ENCODE measurements at places on chromosomes 7 and 10.
A peak's percentile ranks its signal among the peaks of the same experiment; 100 is the strongest.

GRCh38 chr7:80804589-80804988 is 114.3 kb downstream of the SEMA3C start:
- DNase-seq, result no peak

DNA sequence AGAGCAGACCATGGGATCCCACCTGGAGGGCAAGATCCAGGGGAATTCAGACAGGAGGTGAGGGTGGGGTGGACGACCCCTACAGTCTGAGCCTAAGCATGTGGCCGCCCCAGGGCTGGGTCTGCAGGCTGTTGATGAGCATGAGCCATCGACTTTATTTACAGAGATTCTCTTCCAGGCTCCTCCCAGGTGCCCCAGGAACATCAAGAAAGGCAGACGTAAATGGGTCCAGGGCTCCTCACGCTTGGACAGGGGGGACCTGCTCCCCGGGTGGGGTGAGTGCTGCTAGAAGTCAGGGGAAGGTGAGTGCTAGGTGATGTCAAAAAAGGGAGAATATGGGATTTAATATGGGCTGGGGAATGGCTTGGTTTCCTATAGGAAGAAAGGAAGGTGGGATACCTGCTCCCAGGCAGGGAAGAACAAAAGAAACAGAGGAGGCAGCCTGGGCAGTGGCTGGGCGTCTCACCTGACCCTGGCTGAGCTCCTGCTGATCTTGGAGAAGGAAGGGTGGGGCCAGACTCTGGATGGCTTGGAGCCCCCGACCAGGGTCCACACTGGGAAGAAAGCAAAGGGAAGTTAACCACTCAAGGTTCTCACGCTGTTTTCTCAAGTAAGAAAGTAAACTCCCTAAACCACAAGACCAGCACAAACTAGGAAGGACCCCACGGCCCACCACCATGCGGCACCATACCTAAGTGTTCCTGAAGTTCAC is 162.1 kb upstream of the SHH start:
- DNase-seq, result no peak

DNA sequence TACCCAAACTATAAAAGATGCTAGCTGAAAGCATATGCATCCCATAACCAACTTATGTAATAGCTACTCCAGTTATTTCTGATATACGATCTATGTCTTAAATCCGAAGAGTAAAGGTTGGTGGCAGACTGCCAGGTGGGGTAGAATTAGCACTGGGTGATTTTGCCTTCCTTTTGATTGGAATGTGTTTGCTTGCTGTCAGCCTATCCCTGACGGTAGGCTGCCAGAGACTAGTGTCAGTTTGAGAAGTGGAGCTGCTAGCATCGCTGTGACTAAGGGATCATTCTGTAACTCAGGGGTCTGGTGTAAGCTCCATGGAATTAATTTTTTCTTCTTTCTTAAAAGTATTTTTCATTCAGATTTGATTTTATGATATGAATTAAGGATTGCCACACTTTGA is 9.5 kb upstream of the SEM1 start:
- no peak for DNase-seq

- no peak for DNase-seq
Observed at GRCh38 chr7:92963566-92963965, 127.2 kb upstream of the CDK6 start.

DNA sequence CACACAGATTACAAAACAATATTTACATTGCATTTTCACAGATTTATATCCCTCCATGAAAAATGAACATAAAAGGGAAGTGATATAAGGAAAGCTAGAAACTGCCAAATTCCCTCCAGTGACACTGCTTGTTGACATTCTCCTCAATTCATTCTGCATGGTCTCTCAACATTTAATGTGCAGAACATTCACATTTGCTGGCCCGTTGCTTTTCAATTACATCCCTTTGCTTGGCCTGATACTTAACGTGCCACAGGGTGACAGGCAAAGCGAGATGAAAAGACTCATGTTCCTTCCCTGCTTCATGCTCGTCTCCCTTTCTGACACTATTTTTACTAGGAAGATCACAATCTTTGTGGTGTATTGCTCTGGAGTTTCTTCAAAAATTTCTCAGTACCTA is 1019.7 kb upstream of the LRRN3 start:
- no peak for DNase-seq

GRCh38 chr7:131004371-131004770 is 270.4 kb upstream of the KLF14 start:
- no peak for DNase-seq

- no peak for DNase-seq
Observed at GRCh38 chr7:18874880-18875279, 242.6 kb downstream of the TWIST1 start.

GRCh38 chr10:101625821-101626412 is 37.8 kb downstream of the DPCD start:
- no peak for DNase-seq

- DNase-seq, result no peak
Observed at GRCh38 chr10:115022733-115023132, 70.4 kb upstream of the ATRNL1 start.

DNA sequence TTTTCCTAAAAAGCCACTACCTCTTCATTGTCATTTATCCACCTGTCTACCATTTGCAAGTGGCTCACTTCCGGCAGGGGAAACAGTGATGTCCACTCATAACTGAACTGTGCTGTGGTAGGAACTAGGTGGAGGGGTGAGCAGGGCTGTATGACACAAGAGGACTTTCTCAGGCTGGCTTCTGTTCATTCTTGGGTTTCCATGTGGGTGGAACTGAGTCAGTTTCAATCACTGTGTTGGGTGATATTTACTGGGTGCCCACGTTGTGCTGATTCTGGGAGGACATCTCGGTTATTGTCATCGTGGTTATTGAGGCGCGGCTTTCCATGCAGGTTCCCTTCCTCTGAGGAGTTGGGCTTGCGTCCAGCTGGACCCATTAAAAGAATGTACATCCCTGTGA is 38.8 kb downstream of the RAMP3 start:
- peak; percentile 61 for DNase-seq

DNA sequence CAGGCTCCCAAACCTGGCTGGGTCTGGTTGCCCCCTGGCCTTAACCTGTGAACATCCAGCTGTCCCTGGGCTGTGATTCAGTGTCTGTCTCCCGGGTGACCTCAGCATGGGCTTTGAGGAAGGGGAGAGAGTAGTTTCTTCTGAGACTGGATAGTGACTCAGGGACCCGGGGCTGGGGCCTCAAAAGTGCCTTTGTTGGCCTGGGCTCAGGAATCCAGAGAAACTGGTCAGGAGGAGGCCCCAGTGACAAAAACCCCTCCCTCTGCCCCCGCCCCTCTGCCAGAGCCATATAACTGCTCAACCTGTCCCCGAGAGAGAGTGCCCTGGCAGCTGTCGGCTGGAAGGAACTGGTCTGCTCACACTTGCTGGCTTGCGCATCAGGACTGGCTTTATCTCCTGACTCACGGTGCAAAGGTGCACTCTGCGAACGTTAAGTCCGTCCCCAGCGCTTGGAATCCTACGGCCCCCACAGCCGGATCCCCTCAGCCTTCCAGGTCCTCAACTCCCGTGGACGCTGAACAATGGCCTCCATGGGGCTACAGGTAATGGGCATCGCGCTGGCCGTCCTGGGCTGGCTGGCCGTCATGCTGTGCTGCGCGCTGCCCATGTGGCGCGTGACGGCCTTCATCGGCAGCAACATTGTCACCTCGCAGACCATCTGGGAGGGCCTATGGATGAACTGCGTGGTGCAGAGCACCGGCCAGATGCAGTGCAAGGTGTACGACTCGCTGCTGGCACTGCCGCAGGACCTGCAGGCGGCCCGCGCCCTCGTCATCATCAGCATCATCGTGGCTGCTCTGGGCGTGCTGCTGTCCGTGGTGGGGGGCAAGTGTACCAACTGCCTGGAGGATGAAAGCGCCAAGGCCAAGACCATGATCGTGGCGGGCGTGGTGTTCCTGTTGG is at the start of gene CLDN4:
Gene CLDN4 (plus strand): TSS at position 316 of the 903 bp plus-strand sequence. CDS start 206 bp downstream, at position 522.
- no peak for DNase-seq

- no peak for DNase-seq
Observed at GRCh38 chr10:56646329-56647111, 285.5 kb upstream of the ZWINT start.

GRCh38 chr7:107180378-107180777 is 11.6 kb downstream of the HBP1 start:
- DNase-seq, result peak; percentile 59

DNA sequence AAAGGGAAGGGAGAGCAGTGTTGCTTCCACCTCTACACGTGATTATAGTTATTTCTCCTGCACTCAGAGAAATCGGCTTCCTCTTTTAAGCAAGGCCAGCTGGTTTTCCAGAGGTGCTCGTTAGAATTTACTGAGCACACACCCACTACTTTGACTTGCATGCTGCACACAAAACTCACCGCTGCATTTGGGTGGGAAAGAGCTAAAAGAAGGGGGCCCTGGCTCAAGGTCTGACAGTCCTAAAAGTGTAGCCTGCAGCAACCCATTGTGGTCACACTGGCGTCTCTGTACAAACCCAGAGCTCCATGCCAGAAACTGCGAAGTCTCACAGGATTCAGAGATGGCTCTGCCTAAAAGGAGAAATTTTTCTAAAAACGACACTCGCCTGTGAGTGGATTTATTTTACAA is 133.7 kb downstream of the SLC25A13 start:
- no peak for DNase-seq

DNA sequence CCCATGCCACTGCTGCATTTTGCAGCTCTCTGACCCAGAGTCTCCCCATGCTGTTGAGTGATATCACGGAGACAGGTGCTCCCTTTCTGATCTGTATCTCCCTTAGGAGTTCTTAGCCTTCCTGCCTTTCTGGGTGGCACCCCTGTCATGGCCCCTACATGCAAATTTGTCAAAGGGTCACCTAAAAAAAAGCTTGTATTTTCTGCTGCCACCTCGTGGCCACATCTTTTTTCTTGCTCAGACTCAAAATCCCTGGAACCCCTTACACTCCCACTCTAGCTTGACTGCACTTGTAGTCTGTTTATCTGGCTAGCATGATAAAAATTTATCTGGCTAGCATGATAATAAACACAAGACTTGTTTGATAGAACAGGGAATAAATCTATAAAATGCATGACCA is 809.1 kb downstream of the SORCS1 start:
- DNase-seq, result no peak

- DNase-seq, result no peak
Observed at GRCh38 chr7:152105205-152105604, 79.7 kb downstream of the GALNT11 start.

DNA sequence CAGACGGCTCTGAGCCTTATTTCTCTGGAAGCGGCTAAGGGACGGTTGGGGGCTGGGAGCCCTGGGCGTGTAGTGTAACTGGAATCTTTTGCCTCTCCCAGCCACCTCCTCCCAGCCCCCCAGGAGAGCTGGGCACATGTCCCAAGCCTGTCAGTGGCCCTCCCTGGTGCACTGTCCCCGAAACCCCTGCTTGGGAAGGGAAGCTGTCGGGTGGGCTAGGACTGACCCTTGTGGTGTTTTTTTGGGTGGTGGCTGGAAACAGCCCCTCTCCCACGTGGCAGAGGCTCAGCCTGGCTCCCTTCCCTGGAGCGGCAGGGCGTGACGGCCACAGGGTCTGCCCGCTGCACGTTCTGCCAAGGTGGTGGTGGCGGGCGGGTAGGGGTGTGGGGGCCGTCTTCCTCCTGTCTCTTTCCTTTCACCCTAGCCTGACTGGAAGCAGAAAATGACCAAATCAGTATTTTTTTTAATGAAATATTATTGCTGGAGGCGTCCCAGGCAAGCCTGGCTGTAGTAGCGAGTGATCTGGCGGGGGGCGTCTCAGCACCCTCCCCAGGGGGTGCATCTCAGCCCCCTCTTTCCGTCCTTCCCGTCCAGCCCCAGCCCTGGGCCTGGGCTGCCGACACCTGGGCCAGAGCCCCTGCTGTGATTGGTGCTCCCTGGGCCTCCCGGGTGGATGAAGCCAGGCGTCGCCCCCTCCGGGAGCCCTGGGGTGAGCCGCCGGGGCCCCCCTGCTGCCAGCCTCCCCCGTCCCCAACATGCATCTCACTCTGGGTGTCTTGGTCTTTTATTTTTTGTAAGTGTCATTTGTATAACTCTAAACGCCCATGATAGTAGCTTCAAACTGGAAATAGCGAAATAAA is 175.5 kb downstream of the RNF216 start:
- DNase-seq, result no peak

- no peak for DNase-seq
Observed at GRCh38 chr10:16603308-16603707, 81.6 kb upstream of the C1QL3 start.

GRCh38 chr7:20438694-20439376 is 108.1 kb downstream of the ITGB8 start:
- DNase-seq, result no peak

- DNase-seq, result no peak
Observed at GRCh38 chr10:77842652-77843212, 83.8 kb downstream of the DLG5 start.

GRCh38 chr7:12722136-12722535 is 34.7 kb downstream of the ARL4A start:
- DNase-seq, result no peak

GRCh38 chr7:155986497-155987160 is 174.4 kb upstream of the SHH start:
- DNase-seq, result no peak

DNA sequence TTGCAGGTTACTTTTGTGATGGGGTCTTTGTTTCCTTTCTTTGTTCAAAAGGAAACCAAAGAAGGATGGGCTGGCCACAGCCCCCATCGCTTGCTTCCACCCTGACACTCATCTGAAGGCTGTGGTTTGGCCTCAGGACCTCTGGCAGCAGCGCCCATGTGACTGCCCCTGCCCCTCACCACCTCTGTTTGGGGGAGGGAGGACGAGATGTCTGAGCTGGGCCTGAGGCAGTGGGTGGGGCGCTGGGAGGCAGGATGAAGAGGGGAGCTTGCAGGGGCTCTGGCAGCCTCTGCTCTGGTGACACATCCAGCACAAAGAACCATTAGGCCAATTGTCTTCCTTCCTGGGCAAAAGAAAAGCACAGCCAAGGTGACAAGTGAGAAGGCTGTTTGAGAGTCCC is 15.9 kb upstream of the CHST15 start:
- no peak for DNase-seq

DNA sequence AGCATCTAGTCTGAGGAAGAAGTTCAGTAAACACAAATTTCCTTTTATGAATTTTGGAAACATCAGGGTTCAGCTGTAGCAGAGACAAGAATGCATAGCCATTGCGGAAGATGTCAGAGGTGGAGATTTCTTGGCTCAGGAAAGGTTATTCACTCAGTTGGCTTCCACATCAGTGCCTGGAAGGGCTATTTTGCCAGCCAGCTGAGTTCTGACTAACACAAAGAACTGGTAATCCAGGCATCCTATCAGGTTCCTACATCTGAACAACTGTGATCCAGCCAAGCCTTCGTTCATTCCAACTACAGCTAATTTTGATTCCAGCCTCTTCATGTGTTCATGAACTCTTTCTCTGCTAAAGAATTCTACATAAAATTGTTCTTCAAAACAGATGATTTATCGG is 965.6 kb downstream of the XPNPEP1 start:
- no peak for DNase-seq

- DNase-seq, result no peak
Observed at GRCh38 chr10:76117949-76118348, 686.5 kb downstream of the LRMDA start.

- DNase-seq, result no peak
Observed at GRCh38 chr7:47069385-47070076, 512.4 kb downstream of the TNS3 start.

- no peak for DNase-seq
Observed at GRCh38 chr7:31056775-31057346, 4.8 kb downstream of the ADCYAP1R1 start.

- no peak for DNase-seq
Observed at GRCh38 chr7:128084896-128085608, 53.8 kb upstream of the LRRC4 start.

- DNase-seq, result no peak
Observed at GRCh38 chr10:409408-410040, 274.3 kb downstream of the ZMYND11 start.

GRCh38 chr10:75432763-75433162 is 1.3 kb downstream of the LRMDA start:
- DNase-seq, result no peak

GRCh38 chr7:75796420-75796819 is 17.2 kb downstream of the CCL24 start:
- DNase-seq, result no peak

All from stimulated activated CD8-positive, alpha-beta memory T cell treated with anti-CD3 and anti-CD28 coated beads, Interleukin-15, amount 100 ng/mL, for 48 hours (primary cell).